ENCODE measurements at places on chromosomes 3 and 15. TPM values are rescaled to one million over a fixed set of nuclear protein-coding genes. Genes with fewer than 3 reads are reported as not detected.

Gene LZTFL1
- 13.9 TPM for total RNA-seq

Gene CCR4
- total RNA-seq: 0.35 TPM

Gene MEGF11
- total RNA-seq: 1.3 TPM

Gene UBE2E1
- total RNA-seq: 113 TPM

Gene GP9
- total RNA-seq: not detected

Gene GP5
- total RNA-seq: 0.12 TPM
